LNCaP clone FGC (cell line): ENCODE measurements at places on chromosomes 4 and X.

GRCh38 chr4:8101213-8102075 lies 57.2 kb downstream of the ABLIM2 start:
- DNase-seq, result no peak

DNA sequence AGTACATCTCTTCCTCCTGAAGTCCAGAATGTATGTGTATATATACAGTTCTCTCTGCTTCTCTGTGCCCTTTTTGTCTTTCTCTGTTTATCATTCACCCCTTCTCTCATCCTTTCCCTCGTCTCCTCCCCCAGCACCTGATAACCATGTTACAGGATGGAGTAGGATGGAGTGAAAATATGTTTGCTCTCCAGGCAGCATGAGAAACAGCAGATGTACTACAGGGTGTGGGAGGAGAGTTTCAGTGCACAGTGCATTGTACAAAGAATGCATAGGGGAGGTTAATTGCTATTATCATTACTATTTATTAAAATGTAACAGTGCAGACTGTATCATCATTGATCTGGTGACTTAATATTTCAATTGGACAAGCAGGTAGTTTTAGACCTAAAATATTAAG lies 104.5 kb downstream of the MFAP3L start:
- DNase-seq, result no peak

DNA sequence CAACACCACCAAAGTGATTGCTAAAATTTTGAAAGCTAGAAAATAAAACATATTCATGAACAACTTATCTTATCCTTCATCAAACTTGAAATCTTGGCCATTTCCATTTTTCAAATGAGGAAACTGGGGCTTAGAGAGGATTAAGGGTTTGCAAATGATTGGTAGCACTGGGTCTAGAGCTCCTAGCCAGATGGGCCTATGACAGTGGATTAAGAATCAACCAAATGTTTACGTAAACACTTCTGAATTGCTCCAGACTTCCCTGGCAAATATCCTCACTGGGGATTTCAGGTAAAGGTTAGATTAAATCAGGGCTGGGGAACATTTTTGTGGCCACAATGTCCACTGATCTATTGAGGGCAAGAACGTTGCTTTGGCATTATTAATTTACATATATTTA lies 241.2 kb downstream of the ANK2 start:
- no peak for DNase-seq

DNA sequence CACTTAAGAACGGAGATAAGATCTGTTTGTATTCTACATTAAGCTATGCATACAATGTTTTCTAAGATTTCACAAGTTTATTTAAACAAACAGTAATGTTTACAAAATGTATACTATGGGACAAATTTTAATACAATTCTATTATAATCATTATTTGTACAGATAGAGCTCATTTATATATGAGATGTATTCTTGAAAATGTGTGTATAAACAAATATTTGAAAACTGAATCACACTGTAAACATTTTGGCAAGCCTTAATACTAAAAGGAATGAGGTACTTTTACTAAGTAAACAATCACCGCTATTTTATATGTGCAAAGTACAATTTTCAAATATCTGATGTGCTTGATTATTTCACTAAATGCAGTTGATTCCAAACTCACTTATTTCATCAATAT lies 119.2 kb upstream of the MAB21L2 start:
- peak; percentile 63 for DNase-seq

- no peak for DNase-seq
These were observed 4.6 kb downstream of the TXK start for GRCh38 chr4:48129307-48130014.

- no peak for DNase-seq
These were observed 18.2 kb downstream of the CLOCK start for GRCh38 chr4:55528491-55528890.

GRCh38 chr4:121208244-121209007 lies 44.3 kb upstream of the TNIP3 start:
- no peak for DNase-seq

- no peak for DNase-seq
These were observed 56.6 kb downstream of the TMEM131L start for GRCh38 chr4:153522802-153523094.

DNA sequence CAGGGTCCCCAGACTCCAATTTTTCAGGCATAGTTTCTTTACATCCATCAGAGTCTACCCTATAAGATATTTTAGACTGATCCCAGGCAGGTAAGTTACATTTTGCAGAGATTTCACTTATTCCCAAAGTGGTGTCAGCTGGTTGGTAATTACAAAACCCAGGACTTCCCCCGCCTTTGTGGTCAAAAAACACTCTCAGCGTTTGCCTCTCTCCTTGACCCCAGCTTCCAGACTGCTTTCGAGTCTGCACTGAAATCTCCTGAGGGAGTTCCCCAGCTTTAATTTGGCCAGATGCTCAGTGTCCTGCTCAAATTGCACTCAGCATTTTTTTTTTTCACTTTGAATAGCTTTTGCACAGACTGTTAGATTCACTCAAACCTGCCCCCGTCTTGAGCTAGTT lies 11.2 kb upstream of the AMOT start:
- DNase-seq, result no peak

DNA sequence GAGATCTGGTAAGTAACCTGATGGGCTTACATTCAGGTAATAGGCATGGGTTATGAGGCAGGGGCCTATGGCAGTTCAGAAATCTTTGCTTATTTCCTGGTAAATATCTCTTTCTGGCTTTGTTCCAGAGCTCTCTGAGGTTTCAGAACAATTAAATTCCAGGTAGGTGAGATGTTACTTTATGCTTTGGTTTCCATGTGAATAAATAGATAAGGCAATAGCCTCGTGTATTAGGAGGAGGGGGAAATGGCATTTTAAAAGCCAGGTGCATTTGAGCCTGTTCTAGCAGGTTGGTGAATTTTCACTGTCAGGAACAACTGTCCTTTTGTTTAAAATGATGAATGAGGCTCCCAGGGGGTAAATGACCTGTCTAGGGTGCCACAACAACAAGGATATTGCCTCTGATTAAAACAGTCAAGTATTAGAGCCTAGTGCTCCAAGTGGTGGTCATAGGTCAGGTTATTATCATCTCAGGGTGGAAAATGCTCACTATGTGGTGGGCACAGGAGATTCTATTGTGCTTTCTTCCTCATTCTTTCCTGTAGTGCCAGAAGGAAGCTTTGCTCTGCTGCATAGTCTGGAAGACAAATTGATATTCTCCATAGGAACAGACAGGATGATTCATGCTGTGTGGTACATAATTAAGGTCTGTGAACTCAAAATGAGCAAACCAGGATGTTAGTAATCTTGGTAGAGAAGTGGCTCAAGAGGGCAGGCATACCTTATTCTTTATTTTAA lies 296.2 kb downstream of the INPP4B start:
- DNase-seq, result no peak

GRCh38 chrX:129940721-129941120 lies 34.8 kb downstream of the UTP14A start:
- no peak for DNase-seq
